ENCODE measurements at places on chromosomes 12 and 14.

DNA sequence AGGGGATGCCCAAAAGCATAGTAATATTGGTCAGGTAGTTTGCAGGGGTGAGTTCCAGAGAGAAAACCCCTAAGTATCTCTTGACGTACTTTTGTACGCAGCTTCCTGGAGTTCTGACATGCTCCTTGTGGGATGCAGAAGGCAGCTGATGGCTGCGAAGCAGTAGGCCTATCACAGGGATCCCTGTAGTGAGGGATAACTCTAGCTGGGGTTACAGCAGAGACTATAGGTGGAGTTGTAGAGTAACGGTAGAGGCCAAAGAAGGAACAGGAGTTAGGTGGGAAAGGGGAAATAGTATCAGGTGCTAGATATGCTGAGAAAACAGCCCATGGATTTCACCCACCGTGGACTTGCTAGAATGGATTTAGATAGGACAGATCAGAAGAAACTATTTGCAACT is 37.3 kb downstream of the MGST1 start:
- DNase-seq: no peak

DNA sequence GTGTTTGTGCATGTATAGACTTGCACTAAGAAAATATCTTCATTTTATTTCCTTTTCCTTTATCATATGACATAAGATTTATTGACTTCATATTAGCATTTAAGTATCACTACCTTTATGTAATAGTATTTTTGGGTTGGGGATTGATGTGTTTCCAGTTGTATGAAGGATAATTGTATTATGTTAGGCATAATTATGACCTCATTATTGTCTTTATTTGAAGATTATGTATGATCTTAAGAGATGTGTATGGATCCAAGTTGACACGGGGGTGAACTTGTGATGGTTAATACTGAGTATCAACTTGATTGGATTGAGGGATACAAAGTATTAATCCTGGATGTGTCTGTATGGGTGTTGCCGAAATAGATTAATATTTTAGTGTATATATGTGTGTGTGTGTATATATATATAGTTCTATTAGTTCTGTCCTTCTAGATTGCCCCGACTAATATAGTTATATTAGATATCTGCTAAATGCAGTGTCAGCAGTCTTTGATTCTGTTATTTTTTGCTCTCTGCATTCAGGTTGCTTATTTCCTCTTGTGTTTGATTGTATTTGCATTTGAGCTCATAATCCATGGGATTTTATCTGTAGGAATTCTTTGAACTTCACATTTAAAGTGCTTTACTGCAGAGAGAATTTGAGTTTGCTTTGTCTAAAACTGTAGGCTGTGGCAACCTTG is 211.0 kb downstream of the TMEM117 start:
- no peak for DNase-seq

- no peak for DNase-seq
Observed at GRCh38 chr14:88191605-88192004, 131.5 kb downstream of the KCNK10 start.

DNA sequence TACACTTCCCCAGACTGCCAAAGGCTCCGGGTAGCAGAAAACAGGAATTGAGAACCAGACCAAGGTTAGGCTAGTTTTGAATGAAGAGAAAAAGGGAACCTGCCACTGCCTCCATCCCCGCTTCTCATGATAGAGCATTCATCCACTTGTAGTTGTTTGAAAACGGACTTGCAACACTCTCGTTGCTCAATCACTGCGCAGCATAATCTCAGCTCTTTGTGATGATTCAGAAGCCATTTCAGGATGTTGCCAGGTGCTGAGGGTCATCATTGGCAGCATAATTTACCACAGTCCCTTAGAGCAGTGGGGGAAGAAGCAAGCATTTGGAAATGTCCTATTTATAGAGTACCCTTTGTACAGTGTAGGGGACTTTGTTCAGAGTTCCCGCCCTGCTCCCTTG is 25.6 kb downstream of the KCNK13 start:
- no peak for DNase-seq

DNA sequence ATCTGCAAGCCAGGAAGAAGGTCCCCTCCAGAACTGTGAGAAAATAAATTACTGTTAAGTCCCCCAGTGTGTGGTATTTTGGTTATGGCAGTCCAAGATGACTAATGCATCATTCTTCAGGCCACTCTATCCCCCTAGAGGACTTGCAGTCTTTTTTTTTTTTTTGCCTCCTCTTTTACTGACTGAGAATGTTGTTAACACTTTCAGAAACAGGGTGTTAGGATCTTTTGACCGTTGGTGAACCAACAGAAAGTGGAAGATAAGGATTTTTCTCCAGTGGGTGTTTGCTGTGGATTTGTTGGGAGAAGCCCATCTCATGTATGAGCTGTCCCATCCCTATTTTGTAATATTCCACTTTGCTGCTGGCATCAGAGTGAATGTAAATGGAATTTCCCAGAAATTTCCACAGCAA is 37.8 kb downstream of the MARK3 start:
- peak; percentile 51 for DNase-seq

DNA sequence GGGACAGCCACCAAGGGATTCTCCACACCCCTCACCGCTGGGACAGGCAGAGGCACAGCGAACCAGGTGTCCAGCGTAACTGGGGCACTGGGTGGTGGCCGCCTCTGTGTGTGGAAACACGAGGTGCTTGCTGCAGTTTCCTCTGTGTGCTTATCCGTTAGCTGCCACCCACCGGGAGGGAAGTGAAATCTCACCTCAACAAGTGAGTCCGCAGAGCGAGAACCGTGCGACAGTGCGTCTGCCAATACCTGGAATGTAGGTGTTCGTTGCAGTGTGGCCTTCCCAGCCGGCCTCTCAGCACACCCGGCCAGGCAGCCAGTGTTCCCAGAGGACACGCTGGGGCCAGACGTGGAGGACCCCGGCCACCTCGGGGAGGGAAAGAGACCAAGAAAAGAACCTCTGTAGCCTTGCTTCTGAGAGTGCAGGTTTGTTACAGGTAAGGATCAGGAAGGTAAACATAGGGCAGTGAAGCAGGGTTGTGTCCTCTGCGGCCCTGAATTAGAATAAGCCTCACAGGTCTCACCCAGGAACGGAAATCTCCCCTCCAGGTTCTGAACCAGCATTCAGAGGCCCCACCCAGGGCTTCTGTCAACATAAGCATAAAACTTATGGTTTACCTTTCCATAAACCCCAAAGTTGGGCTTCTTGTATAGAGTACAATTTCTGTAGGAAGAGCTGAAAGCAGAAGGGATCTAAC is 1.5 kb downstream of the BCL2L14 start:
- DNase-seq: no peak

GRCh38 chr14:81298122-81298521 is 77.4 kb upstream of the GTF2A1 start:
- DNase-seq: no peak

- no peak for DNase-seq
Observed at GRCh38 chr14:103122947-103123633, at the start of gene TNFAIP2. TNFAIP2 (plus strand) TSS chr14:103123461; CDS start chr14:103126458, 2,997 bp downstream.

- no peak for DNase-seq
Observed at GRCh38 chr12:62900686-62901272, 34.2 kb downstream of the PPM1H start.

DNA sequence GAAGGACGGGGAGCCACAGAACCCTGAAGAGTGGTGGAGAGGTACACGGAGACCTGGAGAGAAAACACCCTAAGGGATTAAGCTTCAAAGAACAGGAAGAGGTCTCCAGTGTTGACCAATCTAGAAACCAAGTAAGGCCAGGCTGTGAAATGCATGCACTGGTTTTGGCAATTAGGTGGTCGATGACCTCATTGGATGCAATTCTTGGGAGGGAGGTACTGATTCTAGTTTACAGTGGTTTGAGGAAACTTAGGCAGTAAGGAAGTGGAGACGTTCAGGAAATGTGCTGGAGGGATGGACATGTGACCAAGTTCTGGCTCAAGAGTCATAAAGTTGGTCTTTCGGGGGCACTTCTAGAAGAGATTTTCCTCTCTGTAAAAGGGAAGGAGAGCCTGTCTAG is 91.3 kb upstream of the CEP83 start:
- no peak for DNase-seq

- no peak for DNase-seq
Observed at GRCh38 chr12:126182619-126183236, 1117.5 kb downstream of the AACS start.

- no peak for DNase-seq
Observed at GRCh38 chr12:7793211-7793610, 4.0 kb downstream of the NANOG start.

DNA sequence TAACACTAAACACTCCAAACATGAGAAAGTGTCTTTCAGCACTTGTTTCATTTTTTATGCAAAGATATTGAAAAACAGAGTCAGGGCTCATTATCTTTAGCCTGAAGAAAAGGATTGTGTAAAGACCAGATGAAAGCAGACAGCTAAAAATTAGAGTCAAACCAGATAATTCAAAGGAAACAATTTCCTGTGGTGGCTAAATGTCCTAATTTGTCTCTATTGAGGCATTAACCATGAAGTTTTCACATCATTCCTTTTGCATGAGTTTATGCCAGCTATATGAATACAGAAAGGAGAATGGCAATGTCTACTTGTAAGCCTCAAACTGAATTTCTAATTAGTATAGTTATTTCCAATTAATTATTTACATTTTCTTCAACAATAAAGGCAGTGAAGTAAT is 338.5 kb downstream of the FSCB start:
- no peak for DNase-seq

DNA sequence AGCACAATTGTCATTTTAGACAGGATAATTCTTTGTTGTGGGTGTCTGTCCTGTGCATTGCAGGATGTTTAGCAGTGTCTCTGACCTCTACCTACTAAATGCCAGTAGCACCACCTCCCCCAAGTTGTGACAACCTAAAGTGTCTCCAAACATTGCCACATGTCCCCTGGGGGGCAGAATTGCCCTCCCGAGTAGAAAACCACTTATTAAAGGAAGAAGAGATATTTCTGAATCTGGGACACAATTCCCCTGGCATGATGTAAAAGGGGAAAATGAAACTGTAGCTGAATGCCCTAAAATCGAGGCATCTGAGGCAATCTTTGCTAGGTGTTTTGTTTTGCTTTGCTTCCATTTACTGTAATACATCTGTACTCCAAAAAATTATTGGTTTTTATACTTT is 116.8 kb upstream of the NAP1L1 start:
- no peak for DNase-seq

DNA sequence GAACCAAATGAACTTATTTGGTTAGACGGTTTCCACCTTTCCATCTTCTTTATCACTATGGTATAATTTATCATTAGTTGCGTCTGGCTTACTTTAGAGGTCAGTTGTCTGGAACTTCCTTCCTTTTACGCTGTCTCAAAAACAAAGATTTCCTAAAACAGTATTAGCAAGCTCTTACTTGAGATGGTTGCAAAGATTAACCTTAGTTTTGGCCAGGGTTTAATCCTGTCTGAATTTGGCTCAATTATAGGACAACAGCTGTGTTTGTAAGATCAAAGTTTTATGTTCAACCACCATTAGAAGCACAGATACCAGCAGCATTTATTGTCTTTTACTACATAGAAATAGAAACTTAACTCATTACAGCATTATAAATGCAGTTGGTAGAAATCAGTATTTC is 7.9 kb upstream of the WASHC3 start:
- DNase-seq: no peak

DNA sequence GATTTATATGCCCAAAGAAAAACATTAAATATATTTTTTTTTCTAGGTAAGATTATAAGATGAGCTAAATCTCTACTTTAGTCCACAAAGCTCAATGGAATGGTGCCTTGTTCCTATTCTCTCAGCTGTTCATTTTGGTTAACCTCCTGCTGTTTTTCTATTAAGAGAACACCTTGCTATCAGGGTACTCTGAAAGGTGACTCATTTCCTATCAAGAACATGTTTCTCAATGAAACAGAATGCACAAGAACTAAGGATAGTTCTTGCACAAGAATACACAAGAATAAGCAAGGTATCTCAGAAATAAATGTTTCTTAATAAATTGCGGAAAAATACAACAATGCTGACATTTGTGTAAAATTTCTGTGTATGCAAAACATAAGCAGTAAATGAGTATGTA is 14.1 kb downstream of the ABCD2 start:
- DNase-seq: no peak

DNA sequence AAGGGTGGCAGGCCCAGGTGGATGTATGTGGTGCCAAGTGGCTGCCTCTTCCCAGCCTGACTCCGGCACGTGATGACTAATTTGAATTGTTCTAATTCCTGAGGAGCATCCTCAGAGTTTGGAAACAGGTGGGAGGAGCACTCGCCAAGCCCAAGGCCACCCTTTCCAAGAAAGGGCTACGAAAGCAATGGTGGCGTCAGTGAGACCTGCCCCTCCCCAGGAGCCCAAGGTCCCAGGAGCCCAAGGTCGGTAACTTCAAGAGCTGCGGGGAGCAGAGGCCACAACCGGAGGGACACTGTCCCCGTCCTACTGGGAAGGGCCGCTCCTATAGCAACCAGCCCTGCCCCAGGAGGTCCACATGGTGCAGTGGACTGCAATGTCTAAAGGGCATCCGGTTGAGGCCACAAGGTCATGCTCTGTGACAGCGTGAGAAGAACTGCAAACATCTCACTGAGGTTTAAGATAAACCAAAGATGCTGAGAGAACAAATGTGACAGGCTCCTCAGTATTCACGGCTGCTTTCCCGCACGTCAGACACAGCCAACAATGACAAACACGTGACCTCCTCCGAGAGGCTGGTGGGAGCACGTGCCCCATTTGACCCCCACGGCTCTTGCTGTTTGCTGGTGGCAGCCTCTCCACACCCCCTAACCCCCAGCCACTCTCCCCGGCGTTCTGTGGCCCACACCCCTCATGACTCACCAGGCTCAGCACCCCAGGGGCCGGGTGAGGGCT is 79.6 kb downstream of the ITPK1 start:
- DNase-seq: peak; percentile 62

GRCh38 chr12:78388461-78388860 is 476.1 kb upstream of the SYT1 start:
- no peak for DNase-seq

DNA sequence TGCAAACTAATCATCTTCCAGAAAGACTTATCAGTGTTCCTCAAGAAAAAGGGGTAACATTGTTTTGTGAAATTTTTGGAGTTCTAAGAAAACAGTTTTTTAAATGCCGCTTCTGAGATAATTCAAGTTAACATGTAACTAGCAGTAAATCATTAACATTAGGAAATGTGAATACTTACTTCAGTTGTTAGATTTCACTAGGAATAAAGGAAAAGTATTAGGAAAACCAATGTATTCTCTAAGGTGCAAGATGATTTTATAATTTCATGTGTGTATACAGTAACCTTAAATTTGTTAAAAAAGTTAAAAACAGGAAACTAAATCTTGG is 36.8 kb downstream of the PAPOLA start:
- DNase-seq: no peak

DNA sequence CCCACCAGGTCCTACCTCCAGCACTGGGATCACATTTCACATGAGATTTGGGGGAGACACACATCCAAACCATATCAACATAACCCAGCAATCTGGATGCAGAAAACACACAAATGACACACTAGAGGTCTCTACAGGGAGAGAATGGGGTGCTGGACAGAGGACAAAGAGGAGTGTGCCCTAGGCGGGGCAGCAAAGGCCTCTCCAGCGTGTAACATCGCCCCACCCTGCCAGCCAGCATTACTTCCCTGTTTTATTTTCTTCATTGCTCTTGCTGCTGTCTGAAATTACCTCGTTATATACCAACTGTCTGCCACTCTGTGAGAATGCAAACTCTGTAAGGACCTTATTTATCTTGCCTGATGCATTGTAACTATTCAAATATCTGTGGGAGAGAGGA is 61.1 kb downstream of the RIMBP2 start:
- no peak for DNase-seq

Measured in HS-27A (cell line).